ENCODE measurements at places on chromosomes 5 and 9.

- DNase-seq: no peak
Measured at GRCh38 chr5:53052499-53052898, 57.1 kb downstream of the MOCS2 start.

GRCh38 chr9:33852216-33852826, 35.4 kb downstream of the UBE2R2 start:
- peak; percentile 61 for DNase-seq

- peak; percentile 20 for DNase-seq
Measured at GRCh38 chr9:16469184-16469583, 401.3 kb downstream of the BNC2 start.

GRCh38 chr9:34430843-34431437, 27.4 kb downstream of the FAM219A start:
- DNase-seq: peak; percentile 45

- DNase-seq: no peak
Measured at GRCh38 chr5:97075649-97076048, 66.8 kb downstream of the LIX1 start.

DNA sequence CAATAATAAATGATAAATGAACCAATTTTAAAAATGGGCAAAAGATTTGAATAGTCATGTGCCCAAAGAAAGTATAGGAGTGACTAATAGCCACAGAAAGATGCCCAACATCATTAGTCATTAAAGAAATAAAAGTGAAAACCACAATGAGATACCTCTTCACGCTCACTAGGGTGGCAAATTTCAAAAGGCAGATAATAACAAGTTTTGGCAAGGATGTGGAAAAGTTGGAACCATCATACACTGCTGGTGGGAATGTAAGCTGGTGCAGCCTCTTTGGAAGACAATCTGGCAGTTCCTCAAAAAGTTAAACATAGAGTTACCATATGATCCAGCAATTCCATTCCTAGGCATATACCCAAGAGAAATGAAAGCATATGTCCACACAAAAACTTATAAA, 1819.8 kb downstream of the MAT2B start:
- no peak for DNase-seq

DNA sequence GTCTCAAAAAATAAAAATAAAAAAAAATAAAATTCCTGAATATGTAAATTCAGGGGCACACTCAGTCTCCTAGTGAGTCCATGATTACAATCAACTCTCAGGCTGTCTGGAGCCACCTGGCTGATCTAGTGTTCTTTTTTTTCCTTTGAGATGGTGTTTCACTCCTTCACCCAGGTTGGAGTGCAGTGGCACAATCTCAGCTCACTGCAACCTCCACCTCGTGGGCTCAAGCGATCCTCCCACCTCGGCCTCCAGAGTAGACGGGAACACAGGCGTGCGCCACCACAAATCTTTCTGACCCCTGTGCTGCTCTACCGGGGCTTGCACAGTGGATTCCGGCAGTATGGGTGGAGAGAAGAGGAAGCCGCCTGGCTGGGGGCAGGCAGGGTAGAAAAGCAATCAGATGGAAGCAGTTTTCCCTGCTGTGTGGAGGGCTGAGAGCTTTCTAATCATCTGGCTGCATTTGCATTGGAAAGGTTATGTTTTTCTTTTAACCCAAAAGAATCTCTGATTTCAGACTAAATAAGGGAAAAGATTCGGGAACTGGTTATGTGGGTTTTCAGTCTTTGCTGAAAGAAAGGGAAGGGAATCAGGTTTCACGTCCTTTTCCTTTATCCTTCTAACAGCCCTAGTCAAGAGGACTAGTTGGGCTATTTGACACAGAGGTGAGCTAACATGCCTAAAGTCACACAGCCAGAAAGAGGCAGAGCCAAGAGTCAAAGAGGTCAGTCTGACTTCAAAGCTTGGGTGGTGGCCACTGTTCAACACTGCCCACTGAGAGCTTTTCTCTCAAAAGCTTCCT, 26.3 kb upstream of the CORO2A start:
- DNase-seq: no peak
